Spleen (tissue), 13 donors: ENCODE measurements at places on chromosomes 12 and 14. TPM values are rescaled to one million over a fixed set of nuclear protein-coding genes. Genes with fewer than 3 reads are reported as not detected.

The SAMD15 gene
- 0.32 TPM for total RNA-seq

The DHRS2 gene
- 18.0 TPM for total RNA-seq

The HOXC9 gene
- total RNA-seq: not detected

The PRPH gene
- total RNA-seq: 0.98 TPM

DNA sequence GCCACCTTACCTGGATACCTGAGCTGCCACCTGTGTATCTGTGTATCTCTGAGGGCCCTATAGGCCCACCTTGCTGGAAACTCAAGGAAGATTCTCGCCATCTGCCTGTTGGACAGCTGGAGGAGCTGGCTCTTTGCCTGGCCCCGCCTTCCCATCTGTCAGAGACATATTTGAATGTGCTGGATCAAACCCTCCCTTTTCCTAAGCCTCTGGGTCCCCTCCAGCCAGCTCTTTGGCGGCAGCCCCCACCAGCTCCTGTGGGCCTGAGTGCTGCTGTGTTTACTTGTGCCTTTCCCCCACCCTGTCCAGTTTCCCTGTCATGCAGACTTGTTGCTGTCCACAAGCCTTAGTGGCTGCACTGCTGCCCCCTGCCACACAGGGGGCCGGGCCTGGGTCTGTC, 55.9 kb upstream of the SRSF5 start:
- DNase-seq: no peak

DNA sequence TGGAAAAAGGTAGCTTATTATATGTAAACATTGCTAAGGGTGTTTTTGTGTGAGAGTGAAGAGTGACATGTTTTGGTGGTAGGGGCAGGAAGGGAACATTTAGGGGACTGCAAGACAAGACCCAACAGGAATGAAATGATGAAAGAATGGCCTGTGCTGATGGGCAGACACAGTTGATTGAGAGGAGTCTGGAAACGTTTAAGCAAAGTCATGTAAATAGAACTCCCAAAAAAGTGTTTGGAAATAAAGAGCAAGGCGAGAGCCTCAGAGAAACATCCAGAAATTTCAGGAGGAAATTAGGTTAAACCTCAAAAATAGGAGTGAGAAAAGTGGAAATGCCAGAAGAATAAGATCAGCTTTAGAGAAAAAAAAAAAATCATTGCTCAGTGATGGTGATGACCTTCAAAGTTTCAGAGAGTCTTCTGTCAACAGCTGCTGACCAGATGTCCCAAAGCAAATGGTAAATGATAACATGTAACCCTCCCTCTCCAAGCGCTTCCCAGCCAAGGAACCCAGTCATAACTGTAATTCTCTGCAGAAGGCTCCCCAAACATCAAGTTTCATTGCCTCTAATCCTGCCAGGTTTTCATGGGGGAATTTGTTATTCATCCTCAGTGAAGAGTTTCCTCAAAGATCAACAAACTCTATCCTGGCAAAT, 223.2 kb upstream of the FAR2 start:
- no peak for DNase-seq

GRCh38 chr14:105168093-105168420, 519 bp downstream of the JAG2 start:
- no peak for DNase-seq

- DNase-seq: no peak
Observed at GRCh38 chr12:92732216-92732615, 29.4 kb downstream of the PLEKHG7 start.

- DNase-seq: no peak
Observed at GRCh38 chr12:120324841-120325417, 2.6 kb downstream of the PLA2G1B start.

- DNase-seq: no peak
Observed at GRCh38 chr14:49619730-49620129, 696 bp downstream of the RPL36AL start.

DNA sequence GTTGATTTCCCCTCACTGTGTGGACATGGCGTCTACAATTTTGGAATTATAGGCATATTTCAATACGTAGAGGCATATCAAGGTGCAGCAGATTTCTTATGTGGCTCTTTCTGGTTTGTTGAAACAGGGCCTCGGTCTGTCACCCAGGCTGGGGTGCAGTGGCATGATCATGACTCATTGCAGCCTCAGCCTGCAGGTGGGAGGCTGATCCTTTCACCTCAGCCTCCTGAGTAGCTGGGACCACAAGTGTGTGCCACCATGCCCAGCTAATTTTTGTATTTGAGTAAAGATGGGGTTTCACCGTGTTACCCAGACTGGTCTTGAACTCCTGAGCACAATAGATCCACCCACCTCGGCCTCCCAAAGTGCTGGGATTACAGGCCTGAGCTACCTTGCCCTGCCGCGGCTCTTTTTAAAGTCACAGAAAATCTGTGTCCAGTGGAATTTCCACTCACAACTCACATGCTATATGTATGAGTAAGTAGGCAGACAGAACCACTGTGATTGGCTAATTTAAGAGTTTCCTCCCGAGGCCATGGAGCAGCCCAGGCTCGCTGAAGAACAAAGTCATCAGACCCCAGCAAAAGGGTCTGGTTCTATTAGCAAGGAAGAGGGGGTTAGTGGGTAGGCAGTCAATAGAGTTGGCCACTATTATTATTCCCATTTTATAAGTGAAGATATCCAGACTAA, 9.1 kb downstream of the GNG2 start:
- DNase-seq: no peak

DNA sequence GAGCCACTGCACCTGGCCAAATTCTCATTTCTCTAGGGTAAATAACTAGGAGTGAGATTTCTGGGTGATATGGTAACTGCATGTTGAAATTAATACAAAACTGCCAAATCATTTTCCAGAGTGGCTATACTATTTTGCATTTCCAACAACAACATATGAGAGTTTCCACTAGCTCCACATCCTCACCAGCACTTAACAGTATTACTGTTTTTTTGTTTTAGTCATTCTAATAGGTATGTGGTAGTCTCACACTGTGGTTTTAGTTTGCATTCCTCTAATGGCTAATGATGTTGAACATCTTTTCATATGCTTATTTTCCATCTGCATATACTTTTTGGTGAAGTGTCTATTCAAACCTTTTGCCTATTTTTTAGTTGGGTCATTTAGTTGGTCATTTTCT, 5.8 kb upstream of the ZFP36L1 start:
- no peak for DNase-seq

GRCh38 chr14:104328607-104329006, 190.2 kb downstream of the KIF26A start:
- no peak for DNase-seq

DNA sequence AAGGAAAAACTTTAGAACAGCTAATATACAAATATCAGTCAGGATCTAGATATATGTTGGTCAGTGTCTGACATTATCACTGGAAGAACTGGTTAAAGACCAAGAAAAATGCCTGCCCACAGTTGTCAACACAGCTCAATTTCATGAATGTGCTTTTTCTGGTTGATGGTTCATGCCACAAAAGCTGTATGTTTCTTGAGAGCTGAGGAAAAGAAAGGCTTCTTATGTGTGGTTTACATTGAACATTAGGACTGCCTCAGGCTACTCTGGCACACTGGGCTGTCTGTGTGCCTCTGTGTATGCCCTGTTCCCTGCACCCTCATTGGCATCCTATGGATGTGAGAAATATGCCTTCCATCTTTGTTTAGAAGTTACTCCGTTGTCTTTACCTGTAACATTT, 218.8 kb upstream of the RGS6 start:
- no peak for DNase-seq

GRCh38 chr14:77544571-77544970, 46.0 kb upstream of the ISM2 start:
- DNase-seq: no peak
